ENCODE measurements at places on chromosomes 13 and 19.

- DNase-seq = no peak
Observed at GRCh38 chr13:72890546-72890945, 108.6 kb downstream of the PIBF1 start.

DNA sequence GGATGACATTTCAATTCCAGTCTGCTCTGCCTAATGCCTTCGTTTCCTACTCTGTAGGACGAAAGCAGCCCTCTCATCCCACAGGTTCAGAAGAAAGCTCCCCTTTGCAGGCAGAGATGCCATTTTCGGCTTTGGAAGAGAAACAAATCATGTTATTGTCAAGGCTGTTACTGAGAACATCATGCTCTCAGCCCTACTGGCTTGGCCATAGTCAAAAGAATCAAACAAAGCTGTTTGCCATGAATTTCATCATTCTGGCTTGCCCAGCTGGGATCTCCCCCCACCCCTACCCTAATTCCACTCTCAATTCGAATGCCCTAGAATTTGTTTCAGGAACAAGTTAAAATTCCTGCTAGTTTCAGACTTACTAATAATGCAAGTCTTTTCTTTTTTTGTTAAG lies 162.3 kb upstream of the SERP2 start:
- DNase-seq = no peak

DNA sequence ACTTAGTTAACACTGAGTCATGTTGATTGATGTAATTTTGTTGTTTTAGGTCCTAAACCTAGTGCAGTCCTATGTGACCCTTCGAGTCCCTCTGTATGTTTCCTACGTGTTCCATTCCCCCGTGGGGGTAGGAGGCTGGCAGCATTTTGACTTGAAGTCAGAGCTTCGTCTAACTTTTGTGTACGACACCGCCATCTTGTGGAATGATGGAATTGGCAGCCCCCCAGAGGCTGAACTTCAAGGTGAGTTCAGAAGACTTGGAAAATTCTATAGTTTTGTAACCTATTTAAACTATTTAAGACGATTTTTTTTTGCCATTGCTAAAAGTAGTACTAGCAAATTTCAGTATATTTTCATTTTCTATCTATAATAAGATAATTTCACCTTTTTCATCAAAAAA lies 117.9 kb downstream of the STOML3 start:
- peak; percentile 16 for DNase-seq

DNA sequence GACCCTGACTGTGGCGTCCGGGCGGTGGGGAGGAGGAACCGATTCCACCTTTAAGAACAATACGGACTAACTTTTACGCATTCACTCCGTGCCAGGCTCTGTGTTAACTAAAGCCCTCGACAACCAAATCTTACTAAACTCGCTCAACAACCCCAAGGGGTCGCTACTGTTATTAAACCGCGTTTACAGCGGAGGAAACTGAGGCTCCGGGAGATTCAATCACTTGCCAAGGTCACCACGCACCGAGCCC lies 1.2 kb downstream of the SAMD1 start:
- no peak for DNase-seq

DNA sequence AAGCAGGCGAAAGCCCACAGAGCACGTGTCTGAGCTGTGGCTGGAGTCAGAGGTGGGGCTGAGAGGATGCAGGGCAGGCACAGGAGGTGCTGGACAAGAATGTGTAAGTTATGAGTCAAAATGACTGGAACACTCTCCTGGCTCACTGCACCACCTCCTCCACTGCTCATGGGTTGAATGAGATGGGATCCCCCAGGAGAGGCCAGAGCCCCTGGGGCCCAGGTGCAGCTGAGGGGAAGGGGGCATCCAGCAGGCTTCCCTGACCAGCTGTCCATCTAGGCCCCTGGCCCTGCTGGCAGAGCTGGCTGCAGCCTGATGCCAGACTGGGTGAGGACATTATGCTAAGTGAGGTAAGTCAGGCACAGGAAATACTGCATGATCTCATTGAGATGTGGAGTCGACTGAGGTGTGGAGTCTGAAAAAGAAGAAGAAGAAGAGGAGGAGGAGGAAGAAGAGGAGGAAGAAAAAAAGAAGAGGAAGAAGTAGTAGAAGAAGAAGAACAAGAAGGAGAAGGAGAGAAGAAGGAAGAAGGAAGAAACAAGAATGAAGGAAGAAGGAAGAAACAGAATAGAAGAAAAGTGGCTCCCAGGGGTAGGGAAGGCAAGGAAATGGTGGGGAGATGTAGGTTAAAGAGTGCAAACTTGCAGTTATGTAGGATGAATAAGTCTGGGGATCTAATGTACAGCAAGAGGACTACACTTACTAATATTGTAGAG lies 747.4 kb downstream of the UQCRFS1 start:
- DNase-seq = no peak

GRCh38 chr13:112145551-112146360 lies 78.8 kb downstream of the SOX1 start:
- no peak for DNase-seq

- DNase-seq = no peak
Observed at GRCh38 chr19:50896591-50897190, 14.5 kb downstream of the KLK4 start.

DNA sequence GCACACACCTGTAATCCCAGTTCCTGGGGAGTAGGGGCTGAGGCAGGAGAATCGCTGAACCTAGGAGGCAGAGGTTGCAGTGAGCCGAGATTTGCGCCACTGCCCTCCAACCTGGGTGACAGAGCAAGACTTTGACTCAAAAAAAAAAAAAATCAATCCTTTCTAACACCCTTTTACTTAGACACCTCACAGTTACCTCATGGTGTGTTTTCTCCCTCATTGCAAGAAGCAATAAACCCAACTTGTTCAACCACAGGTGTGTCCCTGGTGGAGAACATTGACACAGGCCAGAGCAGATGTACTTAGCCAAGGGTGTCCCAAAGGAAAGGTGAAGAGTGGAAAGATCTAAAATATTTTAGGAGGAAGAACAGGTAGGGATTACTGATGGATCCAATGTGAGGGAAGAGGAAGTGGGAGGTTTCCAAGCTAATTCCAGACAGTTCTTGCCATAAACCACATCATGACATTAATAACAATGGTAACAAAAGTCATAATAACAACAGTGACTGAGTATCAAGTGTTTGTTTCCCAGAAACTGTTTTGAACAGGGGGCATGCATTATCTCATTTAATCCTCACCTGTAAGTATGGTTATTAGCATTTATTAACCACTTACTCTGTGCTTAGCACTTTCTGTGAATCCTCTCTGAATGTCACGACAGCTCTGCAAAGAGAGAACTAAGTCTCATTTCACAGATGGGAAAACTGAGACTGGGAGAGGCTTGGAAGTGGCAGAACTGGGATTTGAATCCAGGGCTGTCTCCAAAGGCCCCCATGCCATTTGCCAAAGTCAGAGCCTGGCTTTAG lies 3.1 kb upstream of the LYPD3 start:
- no peak for DNase-seq

DNA sequence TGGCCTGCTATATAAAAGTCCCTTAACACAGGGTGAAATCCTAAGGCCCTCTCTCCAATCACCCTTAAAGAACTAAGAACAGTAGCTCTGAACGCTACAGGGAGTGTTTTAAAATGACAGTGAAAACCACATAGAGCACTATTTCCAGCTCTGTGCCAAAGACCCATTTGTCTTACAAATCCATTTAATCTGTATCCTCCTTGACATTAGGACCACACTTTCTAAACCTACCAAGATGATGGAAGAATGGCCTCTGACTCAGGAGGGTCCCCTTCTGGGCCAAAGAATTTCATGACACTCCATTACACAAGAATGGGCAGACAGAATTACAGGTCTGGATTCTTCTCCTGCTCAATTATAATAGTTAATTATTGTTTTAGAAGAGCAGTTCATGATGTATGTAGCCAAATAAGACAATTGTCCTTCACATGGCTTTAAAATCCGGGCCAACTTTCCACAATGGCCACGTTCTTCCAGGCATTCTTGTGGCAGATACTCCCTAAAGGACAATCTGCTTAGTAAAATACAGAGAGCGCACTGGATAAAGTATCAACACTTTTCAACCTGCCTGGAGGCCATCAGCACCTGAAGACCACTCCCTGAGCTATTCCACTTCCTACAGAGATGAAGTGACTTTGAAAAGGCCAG lies 61.0 kb downstream of the STK24 start:
- no peak for DNase-seq

- DNase-seq = no peak
Observed at GRCh38 chr19:18612772-18613588, at the start of gene TMEM59L. TSS of gene TMEM59L (plus strand) at chr19:18612870. CDS start at chr19:18612959, 89 bp downstream.

GRCh38 chr13:49649963-49650312 lies 21.6 kb downstream of the ARL11 start:
- DNase-seq = no peak

- peak; percentile 96 for DNase-seq
Observed at GRCh38 chr19:20923077-20923871, at the start of gene ZNF85. TSS of gene ZNF85 (plus strand) at chr19:20923251. CDS start at chr19:20923401, 150 bp downstream.

GRCh38 chr19:40862785-40863184 lies 12.5 kb upstream of the CYP2A6 start:
- no peak for DNase-seq

GRCh38 chr13:31755803-31756212 lies 16.5 kb downstream of the RXFP2 start:
- DNase-seq = no peak

DNA sequence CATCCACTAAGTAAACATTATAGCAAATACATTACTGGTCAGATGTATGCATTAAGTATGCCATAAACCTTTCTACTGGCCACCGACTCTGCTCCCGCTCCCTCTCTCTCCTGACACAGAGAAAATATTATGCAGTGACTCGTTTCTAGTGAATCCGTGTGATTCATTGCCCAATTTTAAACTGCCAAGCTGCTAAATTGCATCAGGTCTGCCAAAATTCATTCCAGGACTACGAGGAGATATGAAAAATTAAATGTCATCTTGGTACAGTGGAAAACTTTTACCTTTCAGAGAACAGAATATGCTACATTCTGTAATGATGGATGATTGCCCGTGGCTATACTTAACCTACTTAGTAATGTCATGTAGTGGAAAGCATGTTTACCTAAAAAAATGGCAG lies 368.8 kb upstream of the TSHZ3 start:
- no peak for DNase-seq

GRCh38 chr13:99967498-99967868 lies 4.1 kb downstream of the ZIC5 start:
- no peak for DNase-seq

- no peak for DNase-seq
Observed at GRCh38 chr13:37816276-37816675, 53.3 kb downstream of the TRPC4 start.

DNA sequence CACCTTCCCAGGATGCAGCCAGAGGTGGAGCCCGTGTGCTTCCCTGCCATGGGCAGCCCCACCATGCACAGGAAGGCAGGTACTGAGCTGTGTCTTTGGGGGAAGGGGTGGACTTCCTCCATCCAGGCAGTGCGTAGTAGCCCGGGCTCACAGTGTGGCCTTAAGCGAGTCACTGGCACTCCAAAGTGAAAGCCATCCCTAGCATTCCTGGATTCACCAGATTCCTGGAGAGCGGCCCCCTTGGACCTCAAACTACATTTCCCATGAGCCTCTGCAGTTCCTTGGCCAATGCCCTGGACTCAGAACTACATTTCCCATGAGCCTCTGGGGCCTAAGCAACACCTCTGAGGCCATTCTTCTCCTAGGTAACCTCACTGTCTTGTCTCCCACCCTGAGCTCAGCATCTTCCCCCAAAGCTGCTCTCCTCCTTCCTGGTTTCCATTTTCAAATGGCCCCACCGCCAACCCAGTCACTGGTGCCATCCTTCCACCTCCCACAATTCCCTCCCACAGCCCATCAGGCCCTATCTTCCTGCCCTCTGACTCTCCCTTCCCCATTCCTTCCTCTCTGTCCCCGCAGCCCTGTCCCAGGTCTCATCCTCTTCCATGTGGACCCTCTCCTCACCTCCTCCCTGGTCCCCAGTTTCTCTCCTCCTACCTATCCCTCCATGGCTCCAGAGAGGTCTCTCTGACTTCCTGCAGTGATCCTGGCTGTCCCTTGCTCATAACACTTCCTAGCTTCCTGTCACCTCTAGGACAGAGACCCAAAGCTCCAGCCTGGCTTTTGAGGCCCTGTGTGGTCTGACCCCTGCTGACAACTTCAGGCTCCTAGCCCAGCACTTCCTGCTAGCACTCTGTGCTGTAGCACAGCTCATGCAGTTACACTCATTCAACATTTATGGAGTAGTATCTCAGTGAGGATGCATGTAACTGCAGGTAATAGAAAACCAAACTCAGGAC lies at the start of gene C19orf81:
Gene C19orf81, plus strand, starts transcription at position 13 of the 959 bp plus-strand sequence. Its CDS starts 0 bp downstream, at position 13.
- peak; percentile 19 for DNase-seq

DNA sequence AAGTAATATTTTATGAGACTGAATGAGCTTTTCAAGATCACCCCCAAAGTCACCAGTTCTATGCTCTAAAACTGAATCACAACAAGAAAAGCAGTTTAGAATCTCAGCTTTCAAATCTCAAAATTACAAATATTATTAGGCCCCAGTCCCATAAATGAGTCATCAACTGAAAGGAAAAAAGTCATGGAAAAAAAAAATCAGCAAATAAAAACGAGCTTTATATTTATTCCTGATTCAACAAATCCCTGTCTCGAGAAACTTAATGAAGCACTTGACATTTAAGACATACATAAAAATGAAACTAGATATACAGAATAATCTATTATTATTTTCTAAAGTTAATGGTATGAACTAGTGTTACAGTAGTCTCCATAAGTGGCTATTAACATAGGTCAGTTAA lies 203.0 kb downstream of the DIAPH3 start:
- no peak for DNase-seq

DNA sequence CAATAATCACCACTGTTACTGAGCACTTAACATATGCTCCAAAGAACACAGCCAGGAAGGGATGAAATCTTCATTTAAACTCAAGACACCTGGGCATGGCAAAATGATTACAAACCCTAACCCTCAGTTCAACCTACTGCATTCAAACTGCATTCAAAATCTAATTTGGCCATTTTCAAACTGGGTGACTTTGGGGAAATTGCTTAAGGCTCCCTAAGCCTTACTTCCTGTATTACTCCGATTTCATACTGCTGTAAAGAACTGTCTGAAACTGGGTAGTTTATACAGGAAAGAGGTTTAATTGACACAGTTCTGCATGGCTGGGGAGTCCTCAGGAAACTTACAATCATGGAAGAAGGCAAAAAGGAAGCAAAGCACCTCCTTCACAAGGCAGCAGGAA lies 50.4 kb downstream of the CBY2 start:
- DNase-seq = no peak

GRCh38 chr13:103537616-103538015 lies 471.4 kb upstream of the SLC10A2 start:
- DNase-seq = no peak

DNA sequence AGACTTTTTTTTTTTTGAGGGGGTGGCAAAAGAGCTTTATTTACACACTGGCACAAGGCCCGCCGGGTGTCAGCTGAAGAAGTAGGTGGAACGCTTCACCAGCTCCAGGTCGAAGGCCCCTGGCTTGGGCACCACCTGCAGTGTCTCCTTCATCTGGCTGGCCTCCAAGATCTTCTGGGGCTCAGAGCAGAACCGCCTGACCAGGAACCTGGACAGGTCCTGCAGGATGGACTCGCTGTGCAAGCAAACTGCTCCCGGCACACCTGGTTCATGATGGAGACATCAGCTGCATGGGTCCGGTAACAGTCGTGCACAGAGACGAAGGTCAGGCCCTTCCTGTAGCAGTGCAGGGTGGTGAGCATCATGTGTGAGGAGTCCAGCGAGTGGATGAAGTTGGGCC lies 4.4 kb upstream of the CYP4F2 start:
- no peak for DNase-seq

GRCh38 chr13:92836171-92836570 lies 390.4 kb upstream of the GPC6 start:
- no peak for DNase-seq
